CD4-positive, alpha-beta T cell treated with Interleukin-17A for 1 hour (primary cell): ENCODE measurements at places on chromosomes 7 and 10.

DNA sequence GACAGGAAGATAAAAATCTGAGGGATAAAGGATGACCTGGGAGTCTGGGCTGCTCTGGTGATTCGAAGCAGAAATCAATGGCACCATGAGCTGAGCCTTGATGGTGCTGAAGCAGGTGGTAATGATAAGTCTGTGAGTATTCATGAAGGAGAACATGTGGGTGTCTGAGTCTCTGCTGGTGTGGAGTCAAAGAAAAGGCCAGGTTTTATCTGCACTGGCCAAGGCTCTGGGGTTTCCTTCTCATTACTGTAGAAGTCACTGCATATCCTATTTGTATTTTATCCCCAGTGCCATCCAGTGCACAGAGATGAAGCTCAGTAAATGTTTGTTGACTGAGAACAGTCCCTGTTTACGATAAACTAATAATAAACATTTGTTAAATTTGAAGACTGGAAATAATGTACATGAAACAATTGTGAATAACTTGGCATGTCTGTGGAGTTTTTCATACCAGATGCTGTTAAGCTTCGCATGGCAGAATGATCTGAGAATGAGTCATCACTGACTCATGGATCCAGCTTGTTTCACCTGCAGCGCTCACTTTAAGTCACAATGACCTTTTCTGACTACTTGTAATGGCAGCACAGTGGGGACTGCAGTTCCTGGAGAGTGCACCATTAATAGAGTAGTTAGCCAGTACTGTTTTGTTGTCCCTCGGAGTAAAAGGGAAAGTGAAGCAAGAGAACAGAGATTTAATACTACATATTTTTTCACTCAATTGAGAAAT, 538.5 kb downstream of the HTR7 start:
- no peak for DNase-seq

GRCh38 chr10:123203393-123204126, 49.4 kb downstream of the BUB3 start:
- DNase-seq: no peak

DNA sequence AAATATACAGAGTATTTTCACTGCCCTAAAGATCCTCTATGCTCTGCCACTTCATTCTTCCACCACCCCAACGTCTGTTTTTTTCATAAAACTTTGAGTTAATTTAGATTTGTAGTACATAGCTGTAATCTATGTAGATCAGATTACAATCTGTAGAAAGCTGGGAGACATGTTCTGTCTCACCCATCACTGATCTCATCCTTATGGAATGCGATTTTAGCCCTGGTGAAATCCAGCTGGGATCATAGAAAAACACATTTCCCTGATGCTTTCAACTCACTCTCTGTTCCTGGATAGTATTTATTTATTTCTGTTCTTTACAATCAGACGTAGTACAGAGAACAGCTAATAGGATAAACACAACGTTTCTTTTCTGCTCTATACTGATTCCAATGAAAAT, 521.0 kb downstream of the KIF20B start:
- no peak for DNase-seq

- no peak for DNase-seq
Measured at GRCh38 chr7:156802214-156802613, 90.8 kb downstream of the LMBR1 start.

- DNase-seq: no peak
Measured at GRCh38 chr7:128947854-128948253, 10.1 kb downstream of the IRF5 start.

DNA sequence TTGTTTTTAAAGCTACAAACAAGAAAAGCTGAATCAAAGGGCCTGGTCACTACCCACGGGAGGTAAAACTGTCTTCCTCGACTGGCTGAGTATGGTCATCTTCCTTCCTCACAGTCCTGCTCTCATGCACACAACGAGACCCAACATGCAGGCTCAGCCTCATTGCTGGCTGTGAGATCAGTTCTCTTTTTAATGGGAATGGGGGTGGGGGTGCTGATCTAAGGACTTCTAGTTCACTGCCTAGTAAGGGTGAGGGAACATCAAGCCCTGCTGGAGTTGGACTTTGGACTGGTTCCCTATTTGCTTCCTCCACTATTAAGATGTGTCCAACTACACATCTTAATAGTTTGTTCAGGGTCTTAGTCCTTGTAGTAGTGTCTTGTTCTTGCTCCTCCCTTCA, 48.2 kb downstream of the ABCB4 start:
- no peak for DNase-seq

DNA sequence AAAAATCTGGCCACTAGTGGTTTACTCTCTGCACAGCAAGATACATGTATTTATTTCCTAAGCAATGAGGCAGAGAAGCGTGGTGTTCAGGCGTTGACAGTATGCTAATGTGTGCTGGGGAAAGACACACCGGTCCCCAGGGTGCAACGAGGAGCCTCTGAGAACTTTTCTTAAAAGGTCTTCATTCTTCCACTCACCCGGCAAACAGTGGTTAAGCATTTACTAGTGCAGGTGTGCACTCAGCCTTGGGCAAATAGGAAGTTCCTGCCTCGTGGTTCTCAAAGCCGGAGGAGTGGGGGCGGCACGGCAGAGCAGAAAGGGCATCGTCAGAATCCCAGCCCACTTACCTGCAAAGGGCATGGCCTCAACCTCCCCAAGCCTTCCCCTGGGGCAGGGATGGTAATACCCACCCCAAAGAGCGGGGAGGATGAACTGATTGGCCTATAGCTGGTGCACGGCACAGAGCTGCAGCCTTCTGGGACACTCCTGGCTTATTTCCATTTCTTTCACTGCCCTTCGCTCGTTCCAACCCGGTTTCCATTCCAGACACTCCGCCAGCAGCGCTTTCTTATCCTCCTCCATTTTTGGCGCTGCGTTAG, 184.3 kb upstream of the CTBP2 start:
- DNase-seq: no peak

GRCh38 chr10:5594271-5595049, 69.7 kb downstream of the CALML3 start:
- DNase-seq: no peak

- no peak for DNase-seq
Measured at GRCh38 chr7:98354511-98355249, 46.2 kb downstream of the BAIAP2L1 start.

GRCh38 chr7:17446340-17446739, 147.9 kb downstream of the AHR start:
- DNase-seq: no peak

DNA sequence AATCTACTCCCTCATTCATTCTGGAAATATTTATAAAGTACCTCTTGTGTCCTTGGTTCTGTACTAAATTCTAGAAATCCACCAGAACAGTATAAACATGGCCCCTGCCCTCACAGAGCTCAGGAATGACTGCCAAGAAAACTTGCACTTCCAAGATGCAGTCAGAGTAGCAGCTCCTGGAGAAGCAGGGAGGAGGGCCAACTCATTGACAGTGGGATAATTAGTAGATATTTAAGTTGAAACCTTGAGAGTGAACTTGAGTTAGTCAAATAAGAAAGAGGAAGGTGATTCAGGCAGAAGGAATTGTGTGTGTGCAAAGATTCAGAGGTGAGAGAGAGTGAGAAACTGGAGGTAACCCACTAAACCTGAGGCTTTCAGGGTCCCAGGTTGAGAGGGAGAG, 182.2 kb upstream of the INHBA start:
- no peak for DNase-seq

- no peak for DNase-seq
Measured at GRCh38 chr7:79434098-79434497, 19.4 kb downstream of the MAGI2 start.
